ENCODE measurements at places on chromosomes 12 and 14. TPM values are rescaled to one million over a fixed set of nuclear protein-coding genes. Genes with fewer than 3 reads are reported as not detected.

Gene LHX5
- not detected for total RNA-seq

Gene PCNX4
- 129 TPM for total RNA-seq

Gene PTPRQ
- 0.50 TPM for total RNA-seq

Gene VDR
- total RNA-seq = 2.7 TPM

Gene ARHGAP9
- 0.12 TPM for total RNA-seq
